Stimulated activated effector memory CD8-positive, alpha-beta T cell treated with anti-CD3 and anti-CD28 coated beads, Interleukin-12 subunit alpha, Interleukin-12 subunit beta, amount 100 ng/mL, for 72 hours (primary cell): ENCODE measurements at places on chromosomes 11 and 22.
A peak's percentile ranks its signal among the peaks of the same experiment; 100 is the strongest.

DNA sequence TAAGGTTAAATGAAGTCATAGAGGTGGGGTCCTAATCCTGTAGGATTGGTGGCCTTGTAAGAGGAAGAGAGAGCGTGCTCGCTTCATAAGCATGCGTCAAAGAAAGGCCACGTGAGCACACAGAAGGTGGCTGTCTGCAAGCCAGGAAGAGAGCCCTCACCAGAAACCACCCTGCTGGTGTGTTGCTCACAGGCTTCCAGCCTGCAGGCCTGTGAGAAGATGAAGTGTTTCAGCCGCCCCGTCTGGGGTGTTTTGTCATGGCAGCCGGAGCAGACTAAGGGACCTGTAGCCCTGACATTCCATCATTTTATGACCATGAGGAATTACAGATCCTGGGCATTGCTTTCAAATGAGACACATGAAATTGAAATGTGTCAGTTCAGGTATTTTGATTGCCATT lies 32.4 kb downstream of the AP2A2 start:
- no peak for DNase-seq

GRCh38 chr11:112962579-112963367 lies 1.6 kb downstream of the NCAM1 start:
- no peak for DNase-seq

GRCh38 chr11:26541870-26542269 lies 30.2 kb downstream of the MUC15 start:
- DNase-seq = no peak

GRCh38 chr11:81484196-81484595 lies 1249.5 kb downstream of the FAM181B start:
- no peak for DNase-seq

GRCh38 chr11:133525976-133526375 lies 6.3 kb downstream of the OPCML start:
- DNase-seq = no peak

- no peak for DNase-seq
These were observed 42.1 kb downstream of the KDM2A start for GRCh38 chr11:67160872-67161783.

- DNase-seq = no peak
These were observed 64.2 kb downstream of the RASSF10 start for GRCh38 chr11:13073119-13073981.

- DNase-seq = no peak
These were observed 177.1 kb upstream of the RAG2 start for GRCh38 chr11:36775130-36775529.

DNA sequence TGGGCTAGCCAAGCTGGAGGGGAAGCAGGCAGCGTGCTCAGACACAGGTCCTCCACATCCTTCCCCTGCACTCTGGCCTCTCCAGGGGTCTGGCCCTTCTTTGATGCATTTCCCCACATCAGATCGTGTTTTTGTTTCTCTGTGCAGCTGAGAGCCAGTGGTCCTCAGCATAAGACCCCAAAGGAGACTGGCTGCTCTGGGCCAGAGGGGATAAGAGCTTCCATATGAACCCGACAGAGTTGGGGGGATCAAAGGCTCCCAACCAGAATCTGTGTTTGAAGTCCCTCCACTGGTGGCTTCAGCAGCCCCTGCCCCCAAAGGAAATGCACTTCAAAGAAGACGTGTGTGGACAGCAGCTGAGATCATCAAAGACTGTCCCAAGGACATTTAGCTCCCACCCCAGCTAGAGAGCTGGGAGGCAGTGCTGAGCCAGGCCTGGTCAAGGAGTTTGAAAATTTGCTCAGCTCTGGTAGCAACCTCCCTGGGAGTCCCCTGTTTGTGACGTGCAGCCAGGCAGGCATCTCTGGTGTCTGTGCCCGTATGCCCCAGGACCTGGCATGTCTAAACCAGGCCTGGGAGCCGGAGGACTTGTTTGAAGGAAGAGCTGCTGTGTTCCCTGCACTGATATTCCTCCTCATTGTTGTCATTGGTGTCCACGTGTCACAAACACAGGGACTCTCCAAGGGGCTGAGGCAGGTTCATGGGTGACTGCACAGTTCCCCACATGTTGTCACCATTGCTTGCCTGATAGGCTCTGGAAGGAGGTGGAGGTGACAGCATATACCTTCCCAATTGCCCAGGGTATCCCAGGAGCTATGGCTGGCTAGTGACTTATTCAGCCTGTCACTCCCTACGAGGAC lies 99.0 kb downstream of the AMOTL1 start:
- DNase-seq = no peak

DNA sequence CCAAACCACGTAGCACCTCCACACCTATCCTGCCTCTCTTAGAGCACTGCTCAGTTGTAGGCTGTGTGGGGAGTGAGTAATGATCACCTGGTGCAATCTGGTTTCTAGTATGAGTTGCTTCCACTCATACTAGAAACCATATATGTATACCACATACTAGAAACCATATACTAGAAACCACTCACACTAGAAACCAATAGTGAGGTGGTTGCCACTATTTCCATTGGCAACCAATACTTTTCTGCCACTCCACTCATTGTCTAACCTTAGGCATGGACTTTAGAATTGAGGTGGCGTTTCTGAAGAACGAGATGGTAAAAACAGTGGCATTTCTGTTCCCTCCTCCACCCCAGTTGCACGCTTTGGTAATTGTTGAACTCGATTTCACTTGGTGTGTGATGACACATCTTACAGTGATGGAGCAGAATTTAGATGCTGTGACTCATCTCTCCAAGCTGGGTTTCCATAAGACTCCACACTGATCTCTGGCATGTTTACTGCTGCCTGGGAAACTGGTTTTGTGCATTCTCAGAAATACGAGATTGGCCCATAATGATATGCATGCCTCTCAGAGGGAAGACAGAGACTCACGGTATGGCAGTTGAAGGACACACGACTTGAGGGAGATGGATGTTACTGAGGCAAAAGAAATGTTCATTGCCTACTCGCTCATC lies 82.9 kb downstream of the KIRREL3 start:
- DNase-seq = peak; percentile 48

- DNase-seq = no peak
These were observed 42.2 kb downstream of the TRAF6 start for GRCh38 chr11:36467916-36468315.

GRCh38 chr11:125264100-125265022 lies 99.8 kb downstream of the PKNOX2 start:
- no peak for DNase-seq

GRCh38 chr22:49524362-49524761 lies 303.3 kb downstream of the BRD1 start:
- no peak for DNase-seq

- no peak for DNase-seq
These were observed 109.2 kb downstream of the ZBTB16 start for GRCh38 chr11:114168691-114169090.

GRCh38 chr11:2156416-2157182 lies 4.4 kb downstream of the INS start:
- peak; percentile 69 for DNase-seq

- no peak for DNase-seq
These were observed 58.1 kb upstream of the BARX2 start for GRCh38 chr11:129317571-129317970.

GRCh38 chr11:66889960-66890359 lies 33.1 kb downstream of the LRFN4 start:
- DNase-seq = no peak

- DNase-seq = no peak
These were observed 9.4 kb upstream of the SLC25A1 start for GRCh38 chr22:19187716-19188563.

- no peak for DNase-seq
These were observed 12.2 kb upstream of the OR52D1 start for GRCh38 chr11:5476186-5476819.

- DNase-seq = no peak
These were observed 1.5 kb downstream of the IGSF9B start for GRCh38 chr11:133955081-133955891.

GRCh38 chr11:111788051-111788450 lies 21.9 kb upstream of the PPP2R1B start:
- DNase-seq = no peak

GRCh38 chr22:46061124-46061500 lies 84.2 kb upstream of the WNT7B start:
- no peak for DNase-seq

- DNase-seq = no peak
These were observed 18.9 kb downstream of the GDPD5 start for GRCh38 chr11:75506827-75507226.

GRCh38 chr11:116888884-116889549 lies 51.6 kb upstream of the APOA1 start:
- no peak for DNase-seq

GRCh38 chr11:118212781-118213191 lies 12.0 kb downstream of the JAML start:
- DNase-seq = no peak

DNA sequence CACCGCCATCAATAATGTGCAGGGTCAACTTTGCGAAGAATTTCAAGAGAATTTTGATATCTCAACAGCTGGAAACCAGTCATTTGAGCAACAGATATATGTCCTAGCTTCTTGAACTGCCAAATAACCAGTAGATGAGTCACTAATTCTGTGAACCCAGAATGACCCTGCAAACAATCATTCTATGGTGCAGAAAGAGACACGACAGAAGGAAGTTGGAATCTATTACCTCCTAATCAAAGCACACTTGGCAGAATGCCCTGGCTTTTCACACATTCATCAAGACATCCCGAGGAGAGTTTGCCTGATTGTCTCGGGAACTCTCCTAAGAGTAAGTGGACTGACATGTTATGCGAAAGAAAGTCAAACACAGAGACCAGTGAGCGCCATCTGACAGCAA lies 621.1 kb downstream of the OPCML start:
- DNase-seq = no peak

- no peak for DNase-seq
These were observed 52.1 kb upstream of the WNT7B start for GRCh38 chr22:46029036-46029435.

DNA sequence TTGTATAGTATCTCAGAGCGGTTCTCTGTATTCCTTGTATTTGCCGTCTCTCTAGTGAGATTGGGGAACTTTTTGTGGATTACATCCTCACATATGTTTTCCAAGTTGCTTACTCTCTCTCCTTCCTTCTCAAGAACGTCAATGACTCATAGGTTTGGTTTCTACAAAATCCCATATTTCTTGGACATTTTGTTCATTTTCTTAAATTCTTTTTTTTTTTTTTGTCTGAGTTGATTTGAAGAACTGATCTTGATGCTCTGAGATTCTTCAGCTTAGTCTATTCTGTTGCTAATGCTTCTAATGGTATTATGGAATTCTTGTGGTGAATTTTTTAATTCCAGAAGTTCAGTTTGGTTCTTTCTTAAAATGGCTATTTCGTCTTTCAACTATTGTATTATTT lies 28.4 kb upstream of the SLN start:
- no peak for DNase-seq

DNA sequence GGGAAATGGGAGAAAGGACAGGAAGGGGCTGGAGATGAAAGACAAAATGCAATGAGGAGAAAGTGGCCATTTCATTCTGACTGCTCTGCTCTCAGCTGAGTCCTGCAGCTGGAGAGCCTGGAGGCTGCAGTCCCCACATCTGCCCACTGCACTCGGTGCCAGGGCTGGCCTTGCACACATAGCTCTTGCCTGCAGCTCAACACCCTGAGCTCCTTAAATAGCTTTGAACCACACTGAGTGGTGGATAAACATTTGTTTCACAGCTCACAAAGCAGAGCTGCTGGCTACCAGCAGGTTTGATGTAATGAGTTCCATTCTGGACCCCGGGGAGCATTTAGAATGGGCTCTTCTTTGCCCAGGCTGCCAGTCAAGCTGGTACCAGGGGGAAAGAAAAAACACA lies 426.1 kb upstream of the CADM1 start:
- no peak for DNase-seq

- no peak for DNase-seq
These were observed 5.2 kb downstream of the MAML2 start for GRCh38 chr11:96337541-96338431.

DNA sequence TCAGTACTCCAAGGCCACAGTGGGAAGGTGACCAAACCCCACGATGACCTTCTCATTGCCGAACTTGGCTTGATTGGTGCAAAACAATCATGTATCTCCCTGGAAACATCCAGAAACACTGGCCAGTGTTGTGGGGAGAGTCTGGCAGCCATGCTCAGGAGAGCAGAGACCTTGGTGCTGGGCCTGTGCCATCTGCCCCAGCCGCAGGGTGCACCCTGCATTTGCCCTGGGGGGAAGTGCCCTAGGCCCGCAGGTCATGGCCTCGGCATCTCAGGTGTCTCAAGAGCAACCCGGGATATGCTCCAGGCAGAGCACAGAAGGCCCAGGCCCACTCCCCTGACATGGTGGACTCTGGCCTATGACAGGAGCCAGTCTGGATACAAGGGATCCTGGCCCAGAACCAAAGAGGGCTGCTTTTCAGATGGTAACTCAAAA lies 23.7 kb downstream of the ARVCF start:
- DNase-seq = no peak

GRCh38 chr11:104118105-104118744 lies 45.7 kb downstream of the PDGFD start:
- DNase-seq = no peak

DNA sequence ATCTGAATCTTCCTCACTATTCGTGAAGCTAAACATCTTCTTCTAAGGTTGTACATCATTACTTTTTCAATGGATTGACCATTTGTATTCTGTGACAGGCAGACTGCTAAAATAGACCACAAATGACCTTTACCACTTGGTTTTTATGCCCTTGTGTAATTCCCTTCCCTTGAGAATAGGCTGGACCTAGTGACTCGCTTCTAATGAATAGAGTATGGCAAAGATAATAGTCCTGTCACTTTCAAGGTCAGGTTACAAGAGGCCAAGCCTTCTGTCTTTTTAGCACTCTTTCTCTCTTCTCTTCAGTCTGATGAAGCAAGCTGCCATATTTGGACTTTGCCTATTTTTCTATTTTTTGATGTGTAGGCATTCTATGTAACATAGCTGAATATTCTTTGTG lies 492.9 kb downstream of the SOX6 start:
- no peak for DNase-seq

DNA sequence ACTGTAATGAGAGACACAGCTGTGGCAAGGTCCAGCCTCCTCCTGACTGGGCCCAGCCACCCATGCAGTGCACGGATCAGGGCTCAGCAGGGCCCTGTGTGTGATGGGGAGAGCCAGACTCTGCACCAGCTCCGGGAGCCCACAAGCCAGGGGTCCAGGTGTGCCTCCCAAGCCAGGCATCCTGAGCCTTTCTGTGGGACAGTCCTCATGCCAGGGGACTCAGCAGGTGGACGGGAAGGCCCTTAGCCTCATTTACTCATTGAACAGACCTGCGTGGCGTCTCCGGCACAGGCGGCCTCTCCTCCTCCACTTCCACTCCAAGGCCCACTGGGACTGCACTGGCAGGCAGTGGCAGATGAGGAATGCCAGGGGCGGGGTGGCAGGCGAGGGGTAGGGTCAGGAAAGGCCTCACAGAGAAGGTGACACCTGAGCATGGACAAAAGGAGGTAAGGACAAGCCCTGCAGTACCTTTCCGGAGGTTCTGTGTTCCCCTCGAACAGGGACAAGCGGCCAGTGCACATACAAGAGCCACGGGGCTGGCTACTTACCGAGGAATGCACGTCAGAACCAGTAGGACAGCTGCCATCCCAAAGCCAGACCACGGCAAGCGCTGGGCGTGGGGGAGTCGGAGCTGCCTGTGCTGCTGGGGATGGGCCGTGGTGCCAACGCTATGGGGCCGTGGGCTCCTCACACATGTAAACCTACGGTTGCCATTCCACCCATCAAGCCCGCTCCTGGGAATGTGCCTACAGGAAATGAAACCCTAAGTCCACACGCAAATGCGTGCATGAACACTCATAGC lies 52.7 kb downstream of the IGF2 start:
- no peak for DNase-seq

GRCh38 chr22:38657045-38657909 lies 839 bp downstream of the CBY1 start:
- peak; percentile 10 for DNase-seq

GRCh38 chr11:58845386-58845785 lies 882 bp upstream of the GLYATL2 start:
- DNase-seq = no peak
